ENCODE measurements at places on chromosomes 2 and 18.

GRCh38 chr18:76351961-76352581 is 143.0 kb downstream of the ZNF516 start:
- no peak for DNase-seq

DNA sequence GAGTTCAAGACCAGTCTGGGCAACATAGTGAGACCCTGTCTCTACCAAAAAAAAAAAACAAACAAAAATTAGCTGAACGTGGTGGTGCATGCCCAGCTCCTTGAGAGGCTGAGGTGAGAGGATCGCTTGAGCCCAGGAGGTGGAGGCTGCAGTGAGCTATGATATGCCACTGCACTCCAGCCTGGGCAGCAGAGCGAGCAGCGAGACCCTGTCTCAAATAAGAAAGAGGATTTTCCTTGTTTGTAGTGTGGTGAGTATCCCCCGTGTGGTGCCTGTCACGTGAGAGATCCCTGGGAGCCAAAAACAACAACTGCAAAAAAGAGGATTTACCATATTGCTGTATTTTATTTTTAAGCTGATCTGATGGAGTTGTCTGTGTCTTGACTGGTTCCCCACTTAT is 9.2 kb downstream of the EML4 start:
- DNase-seq, result no peak

DNA sequence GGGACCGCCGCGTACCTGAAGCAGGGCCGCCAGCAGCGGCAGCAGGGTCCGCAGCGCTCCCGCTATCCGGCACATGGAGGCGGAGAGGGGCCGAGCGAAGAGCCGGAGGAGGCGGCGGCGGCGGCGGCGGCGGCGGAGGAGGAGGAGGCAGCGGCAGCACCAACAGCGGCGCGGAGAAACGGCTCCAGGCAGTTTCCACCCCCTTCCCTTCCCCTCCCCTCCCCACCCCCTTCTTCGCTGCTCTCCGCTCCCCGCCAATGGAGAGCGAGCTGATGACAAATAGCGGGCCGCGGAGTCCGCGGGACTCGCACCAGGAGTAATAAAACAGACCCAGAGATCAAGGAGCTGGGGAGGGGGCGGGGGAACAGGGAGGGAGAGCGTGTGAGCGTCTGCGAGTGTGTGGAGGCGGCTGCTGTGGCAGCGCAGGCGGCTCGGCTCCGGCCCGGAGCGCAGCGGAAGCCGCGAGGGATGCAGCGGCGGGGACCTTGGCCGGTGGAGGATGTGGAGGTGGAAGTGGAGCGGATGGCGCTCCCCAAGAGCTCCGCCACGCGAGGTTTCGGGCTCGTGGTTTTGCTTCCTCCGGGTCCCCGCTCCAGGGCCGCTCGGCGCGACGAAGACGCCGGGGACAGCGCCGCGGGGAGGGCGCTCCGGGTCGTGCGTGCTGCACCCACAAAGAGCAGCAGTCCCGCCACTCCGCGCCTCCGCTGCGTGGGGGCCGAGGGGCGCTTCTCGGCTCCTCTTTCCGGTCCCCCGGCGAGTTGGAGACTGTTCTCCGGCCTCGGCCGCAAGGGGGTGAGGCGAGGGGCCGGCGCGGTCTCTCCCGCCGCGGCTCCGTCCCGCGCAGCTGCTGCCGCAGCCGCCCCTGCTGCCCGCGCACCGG is at the start of gene CDH2:
Gene CDH2 (minus strand): TSS at position 183 of the 880 bp plus-strand sequence. CDS start 108 bp downstream, at position 75.
- no peak for DNase-seq

- no peak for DNase-seq
Measured at GRCh38 chr2:133365117-133365516, 203.1 kb downstream of the NCKAP5 start.

DNA sequence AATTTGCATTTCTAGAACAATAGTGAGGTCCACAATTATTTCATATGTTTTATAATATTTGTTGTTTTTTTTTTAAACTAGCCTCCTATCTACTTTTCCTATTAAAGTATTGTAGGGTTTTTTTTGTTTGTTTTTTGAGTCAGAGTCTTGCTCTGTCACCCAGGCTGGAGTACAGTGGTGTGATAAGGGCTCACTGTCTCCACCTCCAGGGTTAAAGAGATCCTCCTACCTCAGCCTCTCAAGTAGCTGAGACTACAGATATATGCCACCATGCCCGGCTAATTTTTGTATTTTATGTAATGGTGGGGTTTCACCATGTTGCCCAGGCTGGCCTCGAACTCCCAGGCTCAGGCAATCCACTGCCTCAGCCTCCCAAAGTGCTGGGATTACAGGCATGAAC is 122.5 kb downstream of the SLC39A10 start:
- no peak for DNase-seq

DNA sequence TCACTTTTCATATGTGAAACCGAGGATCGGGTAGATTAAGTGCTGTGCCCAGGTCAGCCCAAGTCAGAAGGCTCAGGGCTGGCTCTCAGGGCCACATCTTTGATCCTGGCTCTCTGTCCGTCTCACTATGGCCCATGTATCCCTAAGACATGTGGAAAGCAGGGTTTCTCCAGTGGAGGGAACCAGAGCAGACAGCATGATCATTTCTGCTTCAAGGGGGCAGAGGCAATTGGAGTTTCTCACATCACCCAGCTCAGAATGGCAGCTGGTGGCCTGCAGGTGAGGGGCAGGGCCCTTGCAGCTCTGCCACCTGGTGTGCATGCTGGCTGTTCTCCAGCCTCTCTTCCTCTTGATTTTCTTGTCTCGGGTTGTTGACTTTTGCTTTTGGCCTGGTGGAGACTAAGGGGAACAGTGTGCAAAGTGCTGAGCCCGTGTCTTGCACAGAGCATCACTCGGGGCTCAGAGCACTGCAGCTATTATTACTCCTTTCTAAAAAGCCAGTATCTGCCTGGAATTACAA is 27.0 kb downstream of the LDLRAD4 start:
- DNase-seq, result no peak

DNA sequence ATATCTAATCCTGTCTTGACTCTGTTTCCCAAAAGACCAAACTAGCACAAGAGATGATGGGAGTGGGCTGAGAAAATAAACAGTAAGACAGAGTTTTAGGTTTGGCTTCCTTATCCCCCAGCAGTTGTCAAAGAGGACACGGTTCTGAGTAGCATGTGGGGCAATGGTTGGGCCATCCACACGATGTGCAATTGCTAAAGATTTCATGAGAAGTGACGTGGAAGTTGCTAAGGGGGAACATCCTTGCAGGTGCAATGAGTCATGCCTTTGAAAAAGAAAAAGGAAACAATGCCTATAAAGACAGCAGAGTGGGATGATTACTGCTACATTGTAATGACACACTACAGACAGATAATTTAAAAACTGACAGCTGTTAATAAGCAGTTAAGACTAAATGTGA is 1395.8 kb downstream of the LRP1B start:
- DNase-seq, result no peak

- DNase-seq, result no peak
Measured at GRCh38 chr18:67652288-67652687, 135.8 kb upstream of the DSEL start.

GRCh38 chr2:67499989-67500388 is 102.9 kb downstream of the ETAA1 start:
- no peak for DNase-seq

- no peak for DNase-seq
Measured at GRCh38 chr2:85961754-85962153, 73.0 kb upstream of the ST3GAL5 start.

GRCh38 chr2:168528469-168528868 is 72.4 kb downstream of the CERS6 start:
- DNase-seq, result no peak

GRCh38 chr2:216170076-216170763 is 61.1 kb downstream of the XRCC5 start:
- no peak for DNase-seq

- no peak for DNase-seq
Measured at GRCh38 chr2:172445851-172446250, 18.5 kb downstream of the ITGA6 start.

GRCh38 chr2:68741805-68742306 is 7.2 kb downstream of the ARHGAP25 start:
- no peak for DNase-seq

GRCh38 chr18:10057894-10058791 is 144.3 kb downstream of the VAPA start:
- no peak for DNase-seq

DNA sequence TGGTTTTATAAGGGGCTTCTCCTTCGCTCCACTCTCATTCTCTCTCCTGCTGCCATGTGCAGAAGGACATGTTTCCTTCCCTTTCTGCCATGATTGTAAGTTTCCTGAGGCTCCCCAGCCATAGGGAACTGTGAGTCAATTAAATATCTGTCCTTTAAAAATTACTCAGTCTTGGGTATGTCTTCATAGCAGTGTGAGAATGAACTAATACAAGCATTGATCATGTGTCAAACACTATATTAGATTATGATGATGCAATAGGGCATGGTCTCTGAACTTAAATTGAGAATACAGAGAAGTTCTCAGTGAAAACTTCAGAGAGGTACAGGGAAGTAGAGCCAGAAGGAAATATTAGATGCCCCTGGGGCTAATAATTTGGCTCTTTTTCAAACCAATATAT is 5.9 kb upstream of the MAP4K3 start:
- no peak for DNase-seq

GRCh38 chr2:156099382-156099781 is 233.1 kb downstream of the NR4A2 start:
- no peak for DNase-seq

DNA sequence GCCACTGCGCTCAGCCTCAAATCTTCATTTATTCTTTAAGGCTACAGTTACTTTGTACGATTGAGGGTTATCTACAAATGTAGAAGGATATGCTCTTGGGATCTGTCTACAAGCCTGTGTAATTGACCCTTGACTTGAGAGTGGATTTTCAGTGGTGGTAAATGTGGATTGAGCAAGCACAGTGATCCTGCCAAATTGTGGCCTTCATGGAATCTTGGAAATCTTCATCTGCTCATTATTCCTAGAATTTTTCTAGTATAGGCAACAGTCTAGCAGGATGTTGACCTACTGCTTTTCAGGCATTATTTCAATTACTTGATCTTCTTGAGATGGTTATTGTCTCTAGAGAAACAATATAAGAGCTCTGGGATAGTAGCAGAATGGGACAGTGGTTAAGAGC is 226.1 kb upstream of the REV1 start:
- no peak for DNase-seq

- DNase-seq, result no peak
Measured at GRCh38 chr2:218567797-218568189, 358 bp downstream of the USP37 start.

- DNase-seq, result no peak
Measured at GRCh38 chr2:111945444-111946293, 47.3 kb downstream of the MERTK start.

DNA sequence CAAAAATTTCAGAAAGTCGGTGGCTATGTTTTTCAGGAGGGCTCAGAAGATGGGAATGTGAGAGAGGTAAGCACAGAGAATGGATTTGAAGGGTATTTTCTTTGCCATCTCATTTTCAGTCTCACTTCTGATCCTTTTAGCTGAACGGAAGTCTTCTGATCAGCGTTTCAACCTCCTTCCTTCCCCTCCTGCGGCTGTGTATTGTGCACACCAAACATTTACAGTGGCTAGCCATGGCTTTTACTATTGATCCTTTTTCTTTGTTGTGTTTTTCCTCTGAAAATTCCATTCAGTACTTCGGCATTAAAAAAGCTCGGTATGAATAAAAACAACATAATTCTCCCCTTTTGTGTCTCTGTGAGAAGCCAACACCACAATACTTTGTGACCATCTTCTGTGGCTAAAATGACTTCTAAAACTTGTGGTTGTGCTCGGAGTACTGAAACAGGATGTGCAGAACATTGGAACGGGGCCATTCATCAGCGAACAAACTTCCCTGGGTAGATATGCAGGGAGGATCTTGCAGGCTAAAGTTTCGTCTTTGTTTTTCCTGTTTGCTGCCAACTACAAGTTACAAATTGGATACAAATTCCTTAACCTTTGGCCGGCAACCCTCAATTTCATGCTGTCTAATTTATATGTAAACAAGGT is 260.8 kb upstream of the FAM98A start:
- DNase-seq, result no peak

Data from cortex of kidney (tissue), 1 donor.